Tibial nerve (tissue), 4 donors: ENCODE measurements at places on chromosomes 11 and 22.

- H3K4me3 ChIP-seq: no peak overlapping the region
- H3K27ac ChIP-seq: no peak overlapping the region
- H3K4me1 ChIP-seq: no peaks in the 10 kb centered on the region
- DNase-seq: no peak
- no peaks in the 10 kb centered on the region for H3K27me3 ChIP-seq
Observed at GRCh38 chr11:128213461-128213860, 373.9 kb downstream of the ETS1 start.

GRCh38 chr11:44364596-44364995, 54.7 kb upstream of the ALX4 start:
- H3K36me3 ChIP-seq: no peaks in the 10 kb centered on the region
- peaks cover 5% of the 10 kb centered on the region for H3K27me3 ChIP-seq
- no peak overlapping the region for H3K27ac ChIP-seq
- no peak for DNase-seq

DNA sequence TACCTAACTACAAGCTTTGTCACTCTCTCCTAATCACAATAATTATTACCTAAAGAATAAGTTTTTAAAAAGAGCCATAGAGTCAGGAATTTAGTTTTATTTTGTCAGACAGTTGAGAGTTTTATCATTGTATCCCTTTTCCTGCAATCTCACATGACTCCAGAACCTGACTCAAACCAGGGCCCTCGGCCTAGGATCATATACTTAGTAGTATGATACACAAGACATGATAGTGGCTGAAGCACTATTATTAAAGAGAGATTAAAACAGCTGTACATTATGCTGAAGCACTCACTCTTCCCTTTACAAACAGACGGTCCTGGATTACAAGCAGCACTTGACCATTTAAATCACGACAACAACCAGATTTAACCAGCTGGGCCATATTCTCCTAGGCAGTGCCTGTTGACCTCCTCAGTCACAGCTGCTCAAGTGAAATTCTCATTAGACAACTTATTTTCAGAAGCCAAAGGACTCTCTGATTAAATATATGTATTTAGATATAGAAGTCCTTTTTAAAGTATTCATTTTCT, 44.0 kb downstream of the SOX6 start:
- H3K4me1 ChIP-seq: no peaks in the 10 kb centered on the region
- no peak overlapping the region for H3K4me3 ChIP-seq
- H3K27ac ChIP-seq: no peak overlapping the region
- no peaks in the 10 kb centered on the region for H3K36me3 ChIP-seq
- DNase-seq: no peak

GRCh38 chr11:64089915-64090805, 54.4 kb downstream of the FLRT1 start:
- no peak overlapping the region for H3K4me3 ChIP-seq
- no peaks in the 10 kb centered on the region for H3K27me3 ChIP-seq
- no peak overlapping the region for H3K27ac ChIP-seq
- H3K4me1 ChIP-seq: peaks cover 49% of the 10 kb centered on the region
- no peaks in the 10 kb centered on the region for H3K36me3 ChIP-seq

DNA sequence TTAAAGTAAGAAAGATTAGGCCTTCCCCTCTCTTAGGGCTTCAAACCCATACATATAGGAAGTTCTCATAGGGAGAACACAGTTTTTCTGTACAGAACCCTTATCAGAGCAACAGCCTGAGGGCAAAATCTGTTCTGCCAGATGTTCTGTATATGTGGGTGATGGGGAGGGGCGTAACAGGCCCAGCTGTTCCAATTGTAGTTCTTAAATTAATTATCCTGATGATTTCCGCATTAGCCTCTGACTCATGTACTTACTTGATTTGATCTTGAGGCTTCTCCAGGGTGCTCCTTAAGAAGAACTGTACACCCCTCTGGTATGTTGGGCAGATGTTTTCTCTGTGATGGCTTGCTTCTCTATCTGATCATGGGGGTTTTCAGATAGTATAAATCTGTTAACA, 123.1 kb upstream of the C11orf87 start:
- H3K4me3 ChIP-seq: no peak overlapping the region
- no peaks in the 10 kb centered on the region for H3K4me1 ChIP-seq
- H3K27me3 ChIP-seq: no peaks in the 10 kb centered on the region
- no peaks in the 10 kb centered on the region for H3K36me3 ChIP-seq
- no peak overlapping the region for H3K27ac ChIP-seq

GRCh38 chr11:2669634-2670469, 29.9 kb downstream of the KCNQ1OT1 start:
- H3K4me3 ChIP-seq: no peak overlapping the region
- H3K27ac ChIP-seq: no peak overlapping the region
- peaks cover 19% of the 10 kb centered on the region for H3K4me1 ChIP-seq
- H3K36me3 ChIP-seq: no peaks in the 10 kb centered on the region
- H3K27me3 ChIP-seq: no peaks in the 10 kb centered on the region
- no peak for DNase-seq

- no peaks in the 10 kb centered on the region for H3K4me1 ChIP-seq
- H3K4me3 ChIP-seq: no peak overlapping the region
- H3K27me3 ChIP-seq: no peaks in the 10 kb centered on the region
Observed at GRCh38 chr11:26792941-26793340, 71.1 kb upstream of the SLC5A12 start.

- no peak overlapping the region for H3K27ac ChIP-seq
- no peak for DNase-seq
- H3K4me3 ChIP-seq: no peak overlapping the region
- H3K36me3 ChIP-seq: no peaks in the 10 kb centered on the region
Observed at GRCh38 chr11:82859750-82860149, 40.5 kb downstream of the PRCP start.

DNA sequence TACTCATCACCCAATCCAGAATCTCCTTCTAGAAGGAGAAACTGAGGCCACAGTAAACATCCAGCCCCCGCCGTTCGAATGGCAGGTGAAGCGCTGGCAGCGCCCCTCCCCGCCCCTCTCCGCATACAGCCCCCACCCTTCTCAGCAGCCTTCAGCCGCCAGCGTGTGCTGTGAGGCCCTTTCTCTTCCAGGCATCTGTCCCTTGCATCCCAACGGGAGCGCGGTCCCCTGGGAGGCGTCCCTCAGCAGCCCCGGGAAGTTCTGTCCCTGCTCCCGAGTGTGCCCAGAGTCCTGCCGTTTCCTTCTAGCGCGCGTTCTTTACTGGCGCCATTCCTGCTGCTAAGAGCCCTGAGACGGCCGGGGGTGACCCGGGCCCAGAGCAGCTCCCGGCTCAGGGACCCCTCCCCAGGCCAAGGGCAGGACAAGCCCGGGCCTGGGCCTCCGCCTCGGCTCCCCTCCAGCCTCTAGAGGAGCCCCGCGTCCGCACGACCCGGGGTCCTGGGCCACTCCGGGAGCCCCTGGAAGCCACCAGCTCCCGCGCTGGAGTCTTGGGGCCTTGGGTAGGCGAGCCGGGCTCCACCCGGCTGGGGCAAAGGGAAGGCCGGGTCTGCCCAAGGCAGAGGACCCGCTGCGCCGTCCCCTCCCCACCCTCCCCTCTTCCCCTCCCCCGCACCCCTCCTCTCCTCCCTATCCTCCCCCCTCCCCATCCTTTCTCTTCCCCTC, 450.4 kb downstream of the OPCML start:
- H3K4me3 ChIP-seq: no peak overlapping the region
- no peaks in the 10 kb centered on the region for H3K27me3 ChIP-seq
- H3K36me3 ChIP-seq: no peaks in the 10 kb centered on the region
- H3K4me1 ChIP-seq: no peaks in the 10 kb centered on the region
- no peak for DNase-seq

DNA sequence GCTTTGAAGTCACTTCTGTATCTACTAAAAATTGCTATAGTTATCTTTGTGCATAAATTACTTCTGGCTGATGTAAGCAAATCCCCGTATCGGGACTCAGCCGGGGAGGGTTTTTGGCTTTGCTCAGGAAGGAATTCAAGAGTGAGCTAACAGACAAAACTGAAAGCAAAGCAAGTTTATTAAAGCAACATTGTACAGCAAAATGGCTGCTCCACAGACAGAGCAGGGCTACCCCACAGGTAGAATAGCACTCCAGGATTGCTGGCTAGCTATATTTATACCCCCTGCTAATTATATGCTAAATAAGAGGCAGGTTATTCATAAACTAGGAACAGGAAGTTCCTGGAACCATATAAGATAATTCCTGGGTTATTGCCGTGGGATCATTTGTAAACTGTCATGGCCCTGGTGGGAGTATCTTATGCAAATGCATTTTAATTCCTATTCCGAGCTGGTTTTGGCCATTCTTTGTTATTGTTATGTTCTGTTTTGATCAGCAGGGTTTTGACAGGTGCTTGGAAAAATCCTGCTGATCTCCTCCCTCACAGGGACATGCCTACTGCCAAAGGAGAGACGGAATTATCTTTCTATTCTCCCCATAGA, 15.2 kb downstream of the MIF start:
- H3K4me1 ChIP-seq: no peaks in the 10 kb centered on the region
- no peaks in the 10 kb centered on the region for H3K36me3 ChIP-seq
- no peak overlapping the region for H3K4me3 ChIP-seq
- no peak for DNase-seq
- no peaks in the 10 kb centered on the region for H3K27me3 ChIP-seq
- no peak overlapping the region for H3K27ac ChIP-seq
